ENCODE measurements at places on chromosomes 4 and X.
A peak's percentile ranks its signal among the peaks of the same experiment; 100 is the strongest.

DNA sequence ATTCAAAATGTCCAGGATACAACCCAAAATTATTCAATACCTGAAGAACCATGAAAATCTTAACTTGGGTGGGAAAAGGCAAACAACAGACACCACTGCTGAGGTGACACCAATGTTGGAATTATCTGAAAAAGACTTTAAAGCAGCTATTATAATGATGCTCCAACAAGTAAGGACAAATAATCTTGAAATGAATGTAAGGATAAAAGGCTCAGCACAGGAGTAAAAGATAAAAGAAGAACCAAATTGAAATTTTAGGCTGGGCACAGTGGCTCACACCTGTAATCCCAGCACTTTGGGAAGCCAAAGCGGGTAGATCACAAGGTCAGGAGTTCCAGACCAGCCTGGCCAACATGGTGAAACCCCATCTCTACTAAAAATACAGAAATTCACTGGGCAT lies 4.0 kb upstream of the SLC9A7 start:
- DNase-seq, result no peak

- DNase-seq, result no peak
Observed at GRCh38 chrX:45745479-45745878, 544.8 kb upstream of the DIPK2B start.

- DNase-seq, result no peak
Observed at GRCh38 chrX:139751053-139751452, 43.1 kb upstream of the MCF2 start.

- no peak for DNase-seq
Observed at GRCh38 chr4:133982533-133983224, 218.9 kb downstream of the PABPC4L start.

DNA sequence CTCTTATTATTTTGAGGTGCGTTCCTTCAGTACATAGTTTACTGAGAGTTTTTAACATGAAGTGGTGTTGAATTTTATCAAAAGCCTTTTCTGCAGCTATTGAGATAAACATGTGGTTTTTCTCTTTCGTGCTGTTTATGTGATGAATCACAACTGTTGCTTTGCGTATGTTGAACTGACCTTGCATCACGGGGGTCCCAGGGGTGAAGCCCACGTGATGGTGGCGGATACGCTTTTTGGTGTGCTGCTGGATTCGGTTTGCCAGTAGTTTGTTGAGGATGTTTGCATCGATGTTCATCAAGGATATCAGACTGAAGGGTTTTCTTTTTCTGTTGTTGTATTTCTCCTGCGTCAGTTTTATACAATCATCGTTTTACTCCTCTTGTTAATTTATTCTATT lies 4.6 kb upstream of the H2BW1 start:
- DNase-seq, result no peak

- no peak for DNase-seq
Observed at GRCh38 chrX:152537373-152537772, 86.3 kb upstream of the GABRA3 start.

DNA sequence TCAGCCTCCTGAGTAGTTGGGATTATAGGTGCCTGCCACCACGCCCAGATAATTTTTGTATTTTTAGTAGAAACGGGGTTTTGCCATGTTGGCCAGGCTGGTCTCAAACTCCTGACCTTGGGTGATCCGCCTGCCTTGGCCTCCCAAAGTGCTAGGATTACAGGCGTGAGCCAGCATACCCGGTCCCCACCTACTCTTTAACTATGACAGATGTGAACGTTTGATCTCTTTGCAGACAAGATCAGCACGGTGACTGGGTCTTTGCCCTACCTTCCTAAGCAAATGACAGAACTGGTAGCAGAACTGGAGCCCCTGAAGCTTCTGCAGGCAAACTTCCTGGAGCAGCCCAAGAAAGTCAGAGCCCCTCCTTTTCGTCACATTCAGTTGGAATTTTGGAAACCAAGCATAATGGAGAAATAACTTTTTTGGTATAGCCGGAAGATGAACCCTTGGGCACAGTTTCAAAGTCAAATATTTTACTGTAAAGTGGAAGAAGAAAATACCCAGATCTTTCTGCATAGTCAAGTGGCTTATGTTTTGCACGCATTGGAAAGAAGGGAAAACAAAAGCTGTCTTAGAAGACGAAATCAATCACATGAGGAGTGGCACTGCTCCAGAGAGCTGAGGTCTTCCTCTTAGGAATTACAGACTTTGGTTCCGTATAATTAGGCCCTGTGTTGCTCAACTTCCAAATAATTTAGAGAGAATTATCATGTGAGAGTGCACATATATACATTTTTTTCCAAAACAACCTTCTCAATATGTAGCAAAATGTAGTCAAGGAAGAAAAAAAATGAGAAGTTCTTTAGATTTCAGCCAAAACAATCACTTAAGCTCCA lies 90.6 kb downstream of the SORBS2 start:
- DNase-seq, result no peak

DNA sequence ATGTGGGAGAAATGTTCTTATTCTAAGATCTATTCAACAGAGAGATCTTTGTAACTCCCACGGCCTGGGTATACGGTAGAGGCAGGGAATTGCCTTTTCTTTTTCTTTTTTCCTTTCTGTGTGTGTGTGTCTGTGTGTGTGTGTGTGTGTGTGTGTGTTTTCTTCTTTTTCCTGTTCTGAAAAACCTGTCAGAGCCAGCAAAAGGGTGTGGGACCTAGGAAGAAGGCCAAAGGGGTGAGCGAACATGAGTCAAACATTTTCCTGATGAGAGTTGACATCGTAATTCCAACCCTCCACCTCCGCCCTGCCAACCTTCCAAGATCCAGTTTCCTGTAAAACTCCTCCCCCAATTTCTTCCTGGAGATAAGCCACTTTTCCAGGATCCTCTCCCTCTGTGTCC lies 2.8 kb upstream of the CHIC2 start:
- DNase-seq, result no peak

GRCh38 chr4:186368281-186368680 lies 102.3 kb downstream of the F11 start:
- no peak for DNase-seq

GRCh38 chr4:8185295-8185694 lies 13.8 kb upstream of the SH3TC1 start:
- DNase-seq, result no peak

DNA sequence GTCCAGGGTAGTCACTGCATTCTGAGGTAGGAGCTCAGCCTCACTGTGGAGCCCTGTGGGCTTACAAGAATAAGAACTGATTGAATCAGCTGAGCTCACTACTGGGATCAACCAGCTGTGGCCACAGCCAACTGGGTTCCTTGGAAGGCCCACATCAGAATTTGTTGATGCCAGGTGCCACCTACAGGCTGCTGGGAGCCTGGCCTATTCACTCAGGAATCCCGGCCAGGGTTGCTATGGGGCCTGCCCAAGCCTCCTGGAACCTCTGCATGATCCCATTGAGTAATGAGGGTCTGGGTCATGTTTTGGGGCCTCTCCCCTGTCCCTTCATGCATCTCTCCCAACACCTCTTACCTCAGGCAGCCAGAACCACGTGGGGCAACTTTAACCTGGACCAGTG lies 53.9 kb upstream of the KIAA1210 start:
- no peak for DNase-seq

DNA sequence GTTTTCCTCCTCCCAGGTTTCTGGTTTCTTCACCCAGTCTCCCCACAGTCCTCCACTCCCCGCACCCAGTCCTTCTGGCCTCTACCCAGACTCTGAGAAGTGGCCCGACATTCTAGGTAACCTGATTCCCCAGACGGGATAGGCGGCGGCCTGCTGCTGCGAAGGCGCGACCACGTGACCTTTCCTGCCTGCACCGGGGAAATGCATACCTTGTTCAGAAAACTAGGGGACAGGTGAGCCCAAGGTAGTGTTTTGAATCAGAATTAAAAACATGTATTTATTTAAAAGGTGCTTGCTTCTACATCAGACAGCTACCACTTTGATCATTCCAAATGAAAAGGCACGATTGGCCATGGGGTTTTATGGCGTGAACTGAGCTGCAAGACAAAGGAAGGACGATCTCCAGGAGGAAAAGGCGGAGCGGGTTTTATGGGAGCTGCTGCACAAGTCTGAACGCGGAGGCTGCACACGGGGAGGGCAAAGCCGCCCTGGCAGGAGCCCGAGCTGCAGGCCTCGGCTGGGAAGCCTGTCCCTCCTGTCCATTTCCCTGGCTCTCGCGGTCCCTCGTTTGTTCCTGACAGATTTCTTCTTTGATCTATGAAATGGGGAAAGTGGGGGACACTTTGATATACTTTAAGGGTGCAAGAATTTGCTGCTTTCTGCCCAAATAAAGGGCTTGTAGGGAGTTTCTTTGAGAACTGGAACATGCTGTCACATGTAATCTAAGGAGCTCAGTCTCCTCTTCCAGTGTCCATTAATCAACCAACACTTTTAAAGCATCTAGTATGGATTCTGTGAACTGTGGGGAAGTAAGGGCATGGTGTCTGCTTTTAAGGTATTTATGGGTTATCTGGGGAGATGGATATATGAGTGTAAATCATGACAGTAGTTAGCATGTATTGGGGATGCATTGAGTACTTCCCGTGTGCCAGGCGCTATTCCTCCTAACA lies 150.9 kb downstream of the SPRY1 start:
- peak; percentile 81 for DNase-seq

- DNase-seq, result no peak
Observed at GRCh38 chr4:76013540-76013939, 6.2 kb upstream of the CXCL9 start.

DNA sequence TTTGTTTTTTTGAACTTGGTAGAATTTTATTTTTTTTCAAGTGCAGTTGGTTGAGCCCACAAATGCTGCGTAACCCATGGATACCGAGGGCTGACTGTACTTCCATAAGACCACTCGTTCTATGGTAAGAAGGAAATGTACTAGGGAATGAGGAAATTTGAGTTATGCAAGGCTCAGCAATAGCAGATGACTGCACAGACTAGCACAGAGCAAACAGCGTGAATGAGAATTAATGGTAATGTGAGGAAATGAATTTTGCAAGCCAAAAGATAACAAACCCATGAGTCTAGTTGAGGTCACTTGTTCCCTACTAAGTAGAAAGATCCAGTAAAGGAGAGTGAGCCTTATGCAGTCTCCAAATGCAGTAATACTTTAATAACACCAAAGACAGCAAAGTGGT lies 17.4 kb downstream of the GSPT2 start:
- no peak for DNase-seq

- DNase-seq, result peak; percentile 34
Observed at GRCh38 chr4:11228530-11228929, 200.2 kb downstream of the HS3ST1 start.

- DNase-seq, result no peak
Observed at GRCh38 chr4:84051639-84052038, 447.5 kb downstream of the NKX6-1 start.

DNA sequence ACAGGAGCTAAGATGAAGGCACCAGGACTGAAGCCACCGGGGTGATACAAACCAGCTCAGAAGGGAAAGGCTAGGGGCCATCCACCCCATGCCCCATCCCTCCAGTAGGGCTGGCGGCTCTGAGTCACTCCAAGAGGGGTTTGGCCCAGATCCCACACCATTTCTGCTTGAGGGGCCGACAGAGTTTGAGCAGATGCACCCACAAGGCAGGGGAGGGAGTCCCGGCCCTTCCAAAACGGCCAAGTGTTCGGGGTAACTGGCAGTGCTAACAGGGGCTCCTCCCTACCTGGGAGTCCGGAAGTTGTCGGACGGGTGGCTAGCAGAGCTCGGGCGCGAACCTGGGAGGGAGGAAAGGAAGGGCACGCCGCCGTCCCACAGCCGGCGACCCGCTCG lies 412 bp downstream of the SLC10A3 start:
- DNase-seq, result no peak

GRCh38 chrX:149827254-149827653 lies 45.5 kb downstream of the MAGEA9 start:
- DNase-seq, result no peak

GRCh38 chrX:38985375-38985774 lies 184.1 kb downstream of the MID1IP1 start:
- peak; percentile 61 for DNase-seq

DNA sequence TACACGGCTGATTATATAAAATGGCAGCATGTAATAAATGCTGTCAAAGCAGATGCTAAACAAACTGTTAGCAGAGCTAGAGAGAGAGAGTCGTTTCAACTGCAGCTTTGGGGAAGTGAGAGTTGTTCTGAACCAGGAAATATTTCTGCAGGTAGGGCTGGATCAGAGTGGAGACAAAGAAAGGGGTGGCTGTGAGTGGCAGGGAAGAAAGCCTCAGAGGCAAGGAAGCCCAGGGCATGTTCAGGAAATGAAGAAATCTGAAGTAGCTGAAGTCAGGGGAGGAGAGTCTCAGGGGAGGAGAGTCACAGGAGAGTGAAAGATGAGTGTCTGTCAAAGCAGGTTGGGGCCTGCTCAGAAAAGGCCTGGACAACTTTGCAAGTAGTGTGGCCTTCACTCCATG lies 48.4 kb upstream of the RPS6KA3 start:
- no peak for DNase-seq

- no peak for DNase-seq
Observed at GRCh38 chr4:157550028-157550427, 329.5 kb downstream of the GRIA2 start.

- no peak for DNase-seq
Observed at GRCh38 chr4:52933738-52934137, 71.6 kb downstream of the RASL11B start.

DNA sequence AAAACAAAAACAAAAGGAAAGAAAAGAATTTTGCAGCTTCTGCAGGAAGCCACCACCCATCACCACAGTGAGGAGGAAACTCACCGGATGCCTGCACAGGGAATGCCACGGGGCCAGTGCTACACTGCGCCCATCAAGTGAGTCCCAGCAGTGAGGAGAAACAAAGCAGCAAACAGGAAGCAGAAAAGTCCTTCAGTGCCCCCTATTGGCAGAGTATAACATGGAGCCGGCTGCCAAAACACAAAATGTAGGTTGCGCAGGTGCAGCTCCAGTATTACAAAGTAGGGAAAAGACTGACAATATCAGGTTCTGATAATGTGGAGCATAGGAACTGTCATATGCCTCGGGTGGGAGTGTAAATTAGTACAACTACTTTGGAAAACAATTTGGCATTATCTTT lies 23.3 kb upstream of the SCML2 start:
- peak; percentile 48 for DNase-seq

- DNase-seq, result no peak
Observed at GRCh38 chr4:128861856-128862518, 52.5 kb downstream of the JADE1 start.

DNA sequence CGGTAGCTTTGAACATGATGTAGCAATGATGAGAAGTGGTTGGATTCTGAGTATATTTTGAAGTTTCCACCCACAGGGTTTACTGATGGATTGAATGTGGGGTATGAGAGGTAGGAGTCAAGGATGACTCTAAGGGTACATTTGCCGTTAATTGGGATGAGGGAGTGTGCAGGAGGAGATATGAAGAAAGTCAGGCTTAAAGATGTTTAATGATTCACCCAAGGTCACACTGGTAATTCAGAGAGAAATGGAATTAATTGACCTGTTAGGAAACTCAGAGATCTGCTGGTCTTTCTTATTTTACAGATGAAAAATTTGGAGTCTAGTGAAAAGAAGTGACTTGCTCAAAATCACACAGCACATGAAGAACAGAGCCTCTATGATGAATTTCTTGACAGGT lies 390.7 kb downstream of the GBA3 start:
- no peak for DNase-seq

GRCh38 chr4:8400632-8401325 lies 39.7 kb downstream of the ACOX3 start:
- no peak for DNase-seq

Measured in NCI-H146 (cell line).